ENCODE measurements at places on chromosomes 13 and 19.

GRCh38 chr13:80161219-80161618 lies 179.7 kb downstream of the SPRY2 start:
- peak; percentile 41 for DNase-seq

GRCh38 chr19:30479231-30479630 lies 107.0 kb downstream of the ZNF536 start:
- no peak for DNase-seq

- no peak for DNase-seq
Measured at GRCh38 chr13:52447354-52447753, 3.1 kb downstream of the VPS36 start.

DNA sequence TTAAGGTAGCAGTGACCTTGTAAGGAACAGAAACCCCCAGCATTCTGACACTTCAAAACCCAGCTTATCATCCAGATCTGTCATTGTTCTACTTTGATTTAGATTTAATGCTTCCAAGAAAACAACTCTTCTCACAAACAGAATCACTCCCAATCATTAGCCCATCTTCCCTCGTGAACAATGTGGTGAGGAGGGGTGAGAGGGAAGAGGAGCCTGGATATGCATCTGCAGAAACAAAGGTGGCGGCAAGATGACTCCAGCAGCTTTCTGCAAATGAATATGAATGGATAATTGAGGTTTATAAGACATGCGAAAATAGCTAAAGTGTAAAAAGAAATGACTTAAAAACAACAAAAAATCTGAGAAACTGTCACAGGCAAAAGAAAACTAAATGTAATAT lies 859.9 kb upstream of the SLC10A2 start:
- no peak for DNase-seq

- DNase-seq = no peak
Measured at GRCh38 chr13:69619651-69620050, 488.0 kb upstream of the ATXN8OS start.

DNA sequence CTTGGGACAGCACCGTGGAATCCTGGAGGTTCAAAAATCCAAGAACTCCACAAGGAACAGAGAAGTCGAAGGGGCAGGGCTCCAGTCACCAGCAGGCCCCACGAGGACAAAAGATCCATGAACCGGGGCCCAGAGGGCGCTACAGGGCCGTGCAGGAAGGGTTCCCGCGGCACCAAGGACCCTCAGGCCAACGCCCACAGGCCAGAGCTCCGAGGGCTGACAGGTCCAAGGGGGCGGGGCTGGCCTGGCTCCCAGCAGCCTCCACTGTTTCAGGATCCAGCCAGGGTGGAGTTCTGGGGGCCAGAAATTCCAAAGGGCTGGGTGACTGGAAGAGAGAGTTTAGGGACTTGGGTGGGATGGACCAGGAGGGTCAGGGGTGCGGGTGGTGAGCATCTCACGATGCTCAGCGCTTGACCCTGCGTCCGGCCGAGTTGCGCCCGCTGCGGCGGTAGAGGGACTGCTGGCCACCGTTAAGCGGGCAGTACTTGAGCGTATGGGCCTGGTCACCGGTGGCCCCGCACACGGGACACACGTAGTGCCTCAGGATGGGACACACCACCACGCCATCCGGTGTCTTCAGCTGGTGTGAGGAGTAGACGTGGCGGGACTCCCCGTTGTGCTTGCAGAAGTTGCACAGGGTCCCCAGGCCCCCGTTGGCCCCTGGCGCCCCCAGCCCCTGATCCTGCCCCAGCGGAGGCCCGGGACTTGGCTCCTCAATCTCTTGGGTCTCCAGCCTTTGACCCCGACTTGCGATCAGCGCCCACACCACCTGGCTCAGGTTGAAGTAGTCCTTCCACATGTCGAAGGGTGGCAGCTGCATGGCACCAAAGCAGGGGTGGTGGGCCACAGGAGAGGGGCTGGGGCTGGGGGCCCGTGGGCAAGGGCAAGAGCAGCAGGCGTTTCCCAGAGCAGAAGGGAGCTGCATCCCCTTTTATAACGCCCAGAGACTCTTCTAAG lies at the start of gene NANOS2:
TSS of gene NANOS2 (minus strand) at position 905 of the 957 bp plus-strand sequence. CDS start at position 820, 85 bp downstream.
- no peak for DNase-seq

DNA sequence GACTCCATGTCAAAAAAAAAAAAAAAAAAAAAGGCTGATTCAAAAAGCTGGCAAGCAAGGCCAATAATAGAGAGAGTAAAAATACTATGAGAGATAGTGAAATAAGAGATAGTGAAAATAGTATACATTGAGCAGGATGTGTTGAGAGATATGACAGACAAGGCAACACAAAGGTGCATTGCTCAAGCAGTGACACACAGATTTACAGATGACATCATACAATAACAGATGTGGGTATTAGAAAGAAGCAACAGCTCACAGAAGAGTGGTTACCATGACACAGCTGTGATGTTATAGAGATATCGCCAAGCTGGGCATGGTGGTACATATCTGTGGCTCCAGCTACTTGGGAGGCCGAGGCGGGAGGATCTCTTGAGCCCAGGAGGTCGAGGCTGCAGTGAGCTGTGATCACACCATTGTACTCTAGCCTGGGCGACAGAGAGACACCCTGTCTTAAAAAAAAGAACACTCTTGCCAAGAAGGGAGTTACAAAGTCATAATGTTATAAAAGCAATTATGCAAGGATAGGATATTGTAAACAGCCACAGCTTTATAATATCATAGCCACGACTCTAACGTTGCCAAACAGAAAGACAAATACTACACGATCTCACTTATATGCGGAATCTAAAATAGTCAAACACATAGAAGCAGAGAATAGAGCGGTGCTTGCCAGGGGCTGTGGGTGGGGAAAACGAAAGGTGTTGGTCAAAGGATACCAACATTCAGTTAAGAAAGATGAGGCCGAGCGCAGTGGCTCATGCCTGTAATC lies 10.3 kb downstream of the TNFSF9 start:
- no peak for DNase-seq
